ENCODE measurements at places on chromosomes 3 and 15.

GRCh38 chr3:112466020-112466419 lies 33.3 kb downstream of the BTLA start:
- DNase-seq: no peak

- DNase-seq: no peak
Observed at GRCh38 chr3:72763751-72764440, 84.3 kb downstream of the SHQ1 start.

- no peak for DNase-seq
Observed at GRCh38 chr15:67501177-67501835, 19.6 kb upstream of the C15orf61 start.

- DNase-seq: no peak
Observed at GRCh38 chr3:177906578-177907229, 629.5 kb upstream of the KCNMB2 start.

GRCh38 chr3:172101107-172101506 lies 61.7 kb downstream of the FNDC3B start:
- no peak for DNase-seq
